ENCODE measurements at places on chromosomes 16 and 17. TPM values are rescaled to one million over a fixed set of nuclear protein-coding genes. Genes with fewer than 3 reads are reported as not detected.

Gene ZFHX3
- 23.7 TPM for total RNA-seq

Gene CCL18
- not detected for total RNA-seq

Gene MON1B
- 41.4 TPM for total RNA-seq

Gene P2RX1
- 11.2 TPM for total RNA-seq

GRCh38 chr16:86050111-86050510 is 151.1 kb downstream of the IRF8 start:
- no peak for DNase-seq

- peak; percentile 76 for DNase-seq
These were observed 24.3 kb downstream of the POLR3E start for GRCh38 chr16:22321340-22322001.

DNA sequence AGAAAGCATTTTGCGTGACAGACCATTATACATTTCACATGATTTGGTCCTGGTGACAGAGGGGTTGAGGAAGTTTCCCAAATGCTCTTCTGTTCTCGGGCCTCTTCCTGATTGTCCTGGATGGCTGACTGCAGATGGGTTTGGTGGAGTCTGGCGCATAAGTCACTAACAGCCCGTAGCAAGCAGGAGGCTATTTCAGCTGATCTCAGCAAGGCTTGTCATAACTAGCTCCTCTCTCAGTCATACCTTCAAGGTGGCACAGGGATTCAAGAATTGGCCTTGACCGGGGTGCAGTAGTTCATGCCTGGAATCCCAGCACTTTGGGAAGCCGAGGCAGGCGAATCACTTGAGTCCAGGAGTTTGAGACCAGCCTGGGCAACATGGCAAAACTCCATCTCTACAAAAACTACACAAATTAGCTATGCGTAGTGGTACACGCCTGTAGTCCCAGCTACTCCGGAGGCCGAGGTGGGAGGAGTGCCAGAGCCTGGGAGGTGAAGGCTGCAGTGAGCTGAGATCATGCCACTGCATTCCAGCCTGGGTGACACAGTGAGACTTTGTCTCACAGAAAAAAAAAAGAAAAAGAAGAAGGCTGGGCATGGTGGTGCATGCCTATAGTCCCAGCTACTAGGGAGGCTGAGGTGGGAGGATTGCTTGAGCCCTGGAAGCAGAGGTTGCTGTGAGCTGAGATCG is 68.9 kb upstream of the HAS3 start:
- DNase-seq = no peak
